ENCODE measurements at places on chromosomes 7 and 10.
A peak's percentile ranks its signal among the peaks of the same experiment; 100 is the strongest.

GRCh38 chr10:101397140-101397539 is 43.2 kb downstream of the BTRC start:
- no peak for DNase-seq

GRCh38 chr10:126924180-126924914 is 19.1 kb downstream of the DOCK1 start:
- no peak for DNase-seq

- no peak for DNase-seq
These were observed 49.9 kb downstream of the C10orf67 start for GRCh38 chr10:23294638-23295247.

- no peak for DNase-seq
These were observed 30.0 kb upstream of the MSRB2 start for GRCh38 chr10:23065181-23065948.

DNA sequence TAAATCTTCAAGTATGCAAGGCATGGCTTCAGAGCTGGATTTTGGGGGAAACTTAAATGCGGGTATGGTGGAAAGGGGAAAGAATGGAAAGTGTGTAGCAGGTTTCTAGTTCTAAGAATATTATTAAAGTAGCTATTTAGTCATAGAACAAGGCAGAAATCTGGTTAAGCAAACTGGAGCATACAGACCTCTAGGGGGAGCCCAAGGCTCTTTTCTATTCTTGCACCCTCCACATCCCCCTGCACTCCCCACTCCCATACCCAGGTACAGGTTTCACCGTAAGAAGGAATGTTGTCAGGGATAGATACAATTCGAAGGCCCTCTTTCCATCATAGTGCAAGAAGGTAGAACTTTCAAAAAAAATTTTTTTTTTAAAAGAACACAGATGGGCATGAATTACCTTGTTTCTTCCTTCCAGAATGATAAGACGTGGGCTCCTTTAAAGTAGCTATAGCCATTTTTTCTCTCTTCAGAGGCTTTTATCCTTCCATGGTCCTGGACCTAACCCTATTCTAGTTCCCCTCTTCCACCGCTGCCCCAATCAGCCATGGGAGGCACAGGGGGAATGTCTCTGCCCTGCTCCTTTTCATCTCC is 41.5 kb upstream of the SMIM30 start:
- DNase-seq, result peak; percentile 72

GRCh38 chr7:69365651-69366192 is 232.6 kb upstream of the AUTS2 start:
- DNase-seq, result peak; percentile 91

DNA sequence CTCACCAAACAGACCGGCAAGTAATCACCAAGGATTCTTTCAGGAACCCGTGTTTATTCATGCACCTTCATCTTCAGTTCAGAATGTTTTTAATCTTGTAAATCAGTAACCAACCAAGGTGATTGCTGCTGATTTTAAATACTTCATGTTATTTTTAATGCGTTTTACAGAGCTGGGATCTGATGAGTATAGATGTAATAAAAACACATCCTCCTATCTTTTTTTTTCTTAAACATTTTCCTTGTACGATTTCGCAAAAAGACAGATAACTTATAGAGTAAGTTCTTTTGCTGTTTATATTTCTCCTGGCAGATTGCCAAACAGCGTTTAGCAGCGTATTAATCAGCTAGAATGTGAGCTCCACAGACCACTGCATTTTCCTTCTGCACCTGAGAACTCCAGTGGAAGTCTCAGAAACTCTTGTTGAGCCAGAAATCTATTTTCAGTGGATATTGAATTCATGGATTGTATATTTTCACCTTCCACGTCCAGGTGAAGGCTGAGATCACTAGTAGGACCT is 397.8 kb upstream of the NRP1 start:
- no peak for DNase-seq

DNA sequence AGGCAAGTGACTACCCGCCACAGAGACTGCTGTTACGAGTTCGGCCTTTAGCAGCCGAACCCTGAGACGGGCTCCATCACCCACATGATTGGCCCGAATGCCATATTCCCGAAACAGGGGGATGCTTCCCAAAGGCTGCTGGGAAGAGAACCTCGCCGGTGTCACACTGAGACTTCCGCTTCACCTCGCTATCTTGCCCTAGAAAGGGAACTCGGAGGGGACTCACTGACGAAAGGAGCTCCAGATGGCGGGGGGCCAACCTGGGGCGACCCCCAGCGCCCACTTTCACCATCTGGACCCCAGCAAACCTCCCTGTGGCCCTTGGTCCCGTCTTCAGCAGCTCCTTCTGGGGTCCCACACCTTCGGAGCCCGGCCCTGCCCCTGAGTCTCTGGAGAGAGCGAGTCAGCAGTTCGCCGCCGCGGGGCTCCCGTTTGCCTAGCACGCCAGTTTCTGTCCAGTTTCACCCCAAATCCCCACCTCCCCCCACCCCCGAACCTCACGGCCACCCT is 529 bp downstream of the HPS1 start:
- no peak for DNase-seq

GRCh38 chr7:149872419-149873073 is 1.2 kb upstream of the ATP6V0E2 start:
- DNase-seq, result peak; percentile 65

- no peak for DNase-seq
These were observed 267.7 kb downstream of the MALRD1 start for GRCh38 chr10:19316204-19316870.

GRCh38 chr7:22551768-22552513 is 52.0 kb upstream of the STEAP1B start:
- DNase-seq, result no peak

- peak; percentile 22 for DNase-seq
These were observed 145.3 kb upstream of the PRSS1 start for GRCh38 chr7:142603870-142604448.

DNA sequence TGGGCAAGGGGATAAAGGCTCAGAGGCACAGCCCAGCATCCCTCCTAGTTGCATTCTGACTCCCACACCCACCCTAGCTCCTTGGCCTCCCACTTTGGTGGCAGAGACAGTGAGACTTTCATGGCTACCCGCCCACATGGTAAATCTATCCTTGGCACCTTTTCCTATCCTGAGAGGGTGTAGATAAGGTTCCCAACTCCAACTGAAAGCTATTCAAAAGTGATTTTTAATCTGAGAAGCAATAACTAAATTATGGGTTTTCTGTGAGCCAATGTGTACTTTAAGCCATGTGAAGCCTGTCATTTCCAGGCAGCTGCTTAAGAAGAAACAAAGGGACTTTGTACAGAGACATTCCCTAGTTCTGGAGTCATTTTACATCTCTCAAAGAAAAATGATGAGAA is 9.1 kb downstream of the LAMB1 start:
- DNase-seq, result no peak

GRCh38 chr10:86775056-86775869 is 18.8 kb downstream of the BMPR1A start:
- no peak for DNase-seq

GRCh38 chr10:3668276-3668965 is 116.6 kb downstream of the KLF6 start:
- no peak for DNase-seq

GRCh38 chr7:103564416-103564815 is 118.4 kb upstream of the SLC26A5 start:
- no peak for DNase-seq

DNA sequence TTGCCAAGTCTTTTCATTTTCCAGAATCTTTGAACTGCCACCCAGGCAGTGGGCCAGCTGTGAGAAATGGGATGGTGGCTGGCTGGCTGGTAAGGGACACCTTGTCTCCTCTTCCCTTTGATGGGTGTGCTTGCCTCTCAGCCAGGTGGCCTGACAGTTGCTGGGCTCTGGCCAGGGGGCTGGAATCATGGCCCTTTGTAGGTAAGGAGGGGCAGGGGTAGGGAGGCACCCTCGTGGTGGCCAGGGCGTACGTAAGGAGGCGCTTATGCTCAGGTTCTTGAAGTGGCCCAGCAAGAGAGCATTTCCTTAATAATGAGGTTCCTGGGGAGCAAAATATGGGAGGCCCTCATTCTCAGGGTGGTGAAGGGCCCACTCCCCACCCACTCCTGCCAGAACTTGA is 33.0 kb upstream of the GOLGA7B start:
- no peak for DNase-seq

DNA sequence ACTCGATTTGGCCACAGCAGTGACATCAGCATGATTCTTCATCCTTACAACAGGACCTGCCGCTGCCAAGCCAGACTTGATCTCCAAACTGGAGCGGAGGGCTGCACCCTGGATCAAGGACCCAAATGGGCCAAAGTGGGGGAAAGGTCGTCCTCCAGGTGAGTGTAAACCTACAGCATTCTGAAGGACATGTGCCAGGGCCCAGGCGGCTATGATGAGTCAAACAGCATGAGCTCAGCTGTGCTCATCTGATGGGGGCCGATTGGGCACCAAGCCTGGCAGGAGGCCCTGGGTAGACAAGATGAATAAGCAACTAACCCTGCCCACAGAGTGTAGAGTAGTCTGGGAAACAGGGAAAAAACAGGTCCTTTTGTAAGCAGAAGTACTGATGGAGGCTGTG is 14.4 kb upstream of the ATP6V0E2 start:
- DNase-seq, result no peak

DNA sequence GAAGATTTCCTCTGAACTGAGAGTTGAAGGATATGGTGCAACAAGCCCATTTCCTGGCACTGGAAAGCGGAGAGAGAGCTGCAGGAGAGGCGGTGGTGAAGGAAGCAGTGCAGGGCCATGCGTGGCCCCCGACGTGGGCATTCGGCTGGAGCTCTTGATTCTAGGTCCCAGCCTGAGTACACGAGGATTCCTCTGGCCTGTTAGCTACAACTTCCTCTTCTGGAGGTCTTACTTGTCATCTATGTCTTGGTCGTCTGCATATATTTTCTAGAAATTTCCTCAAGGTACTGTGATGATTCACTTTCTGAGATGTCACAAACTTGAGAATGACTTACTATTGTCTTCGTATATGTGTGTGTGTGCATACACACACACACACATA is 59.2 kb upstream of the JAZF1 start:
- DNase-seq, result no peak

GRCh38 chr7:107725138-107725740 is 18.7 kb upstream of the CBLL1 start:
- no peak for DNase-seq

DNA sequence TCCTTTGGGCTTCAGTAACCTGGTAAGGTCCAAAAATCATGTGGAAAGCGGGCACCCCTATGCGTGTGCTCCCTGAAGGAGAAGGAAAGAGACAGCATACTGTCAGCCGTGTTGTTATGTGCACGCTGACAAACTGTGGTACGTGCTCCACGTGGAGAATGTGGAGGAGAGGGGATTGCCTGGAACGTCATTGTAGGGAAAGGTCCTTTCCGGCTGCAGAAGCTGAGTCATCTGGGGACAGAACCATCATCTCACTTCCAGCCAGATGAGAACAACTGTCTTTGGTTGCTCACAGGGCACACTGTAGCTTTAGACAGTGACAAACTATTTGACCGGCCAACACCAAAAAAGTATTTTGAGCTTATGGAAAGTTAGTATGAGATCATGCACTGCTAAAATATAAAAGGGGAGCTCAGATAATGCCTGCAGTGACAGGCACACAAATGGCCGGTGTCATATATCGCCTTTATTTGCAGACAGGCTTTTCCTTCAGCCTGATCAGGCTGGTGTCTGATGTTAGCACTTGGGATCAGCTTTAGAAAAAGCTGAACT is 38.8 kb upstream of the GRB10 start:
- DNase-seq, result no peak

DNA sequence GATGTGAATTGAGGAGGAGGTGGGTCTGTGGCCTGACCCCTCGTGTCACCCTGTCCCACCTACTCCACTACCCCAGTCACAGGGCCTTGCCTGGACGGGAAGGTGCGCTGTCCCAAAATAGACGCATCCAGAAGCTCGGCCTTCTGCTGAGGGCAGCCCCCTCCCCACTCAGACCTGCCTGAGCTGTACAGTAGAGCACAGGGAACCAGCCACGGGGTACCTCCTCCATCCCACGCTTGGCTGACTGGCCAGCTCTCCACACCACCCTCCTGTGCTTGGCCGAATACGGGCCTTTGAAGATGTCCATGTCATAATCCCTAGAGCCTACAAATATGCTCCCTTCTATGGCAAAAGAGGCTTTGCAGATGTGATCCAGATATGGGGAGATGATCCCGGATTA is 88.3 kb downstream of the CHST15 start:
- no peak for DNase-seq

DNA sequence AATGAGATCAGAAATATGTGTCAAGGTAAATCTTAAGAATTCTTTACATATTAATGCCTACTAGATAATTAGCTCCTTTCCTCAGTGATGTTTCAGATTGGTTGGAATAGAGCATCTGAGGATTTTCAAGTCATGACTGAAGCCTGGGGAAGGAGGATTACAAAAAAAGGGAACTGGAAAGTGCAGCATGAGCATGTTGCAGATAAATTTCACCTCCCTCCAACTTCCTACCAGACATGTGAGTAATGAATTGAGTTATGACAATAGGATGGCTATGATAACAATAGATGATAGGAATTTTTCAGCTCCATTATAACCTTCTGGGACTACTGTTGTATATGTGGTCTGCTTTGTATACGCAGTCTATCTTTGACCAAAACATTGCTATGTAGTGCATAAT is 104.2 kb upstream of the RAB18 start:
- DNase-seq, result no peak

GRCh38 chr10:10821926-10822325 is 195.7 kb upstream of the CELF2 start:
- no peak for DNase-seq

DNA sequence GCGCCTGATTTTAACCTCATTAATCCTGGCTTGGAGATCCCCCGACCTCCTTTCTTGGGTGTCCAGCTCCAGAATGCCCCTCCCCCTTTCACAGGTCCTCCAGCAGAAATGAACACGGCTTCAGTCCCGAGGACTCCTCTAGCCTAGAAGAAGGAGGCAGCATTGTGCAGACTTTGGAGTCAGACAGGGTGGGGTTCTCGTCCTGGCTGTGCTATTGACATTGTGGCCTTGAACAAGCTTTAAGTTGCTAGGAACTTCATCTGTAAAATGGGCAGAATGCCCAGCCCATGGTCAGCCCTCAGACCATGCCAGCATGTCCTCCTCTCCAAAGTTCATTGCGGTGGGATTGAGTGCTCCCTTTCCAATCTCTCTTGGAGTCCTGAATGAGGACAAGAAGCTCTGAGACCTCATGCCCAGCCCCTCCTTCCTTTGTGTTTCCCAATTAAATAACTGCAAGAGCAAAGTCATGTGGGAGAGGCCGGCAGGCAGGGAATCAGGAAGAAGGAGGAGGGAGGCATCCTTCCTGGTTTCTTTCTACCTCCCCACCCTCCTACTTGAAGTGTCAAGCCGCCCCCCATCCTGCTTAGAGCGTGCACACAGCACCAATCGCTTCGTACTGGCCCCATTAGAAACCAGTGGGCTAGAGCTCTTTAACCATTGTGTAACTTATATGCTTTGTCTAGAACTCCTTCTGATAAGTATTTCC is 86.4 kb downstream of the RBM20 start:
- DNase-seq, result no peak

DNA sequence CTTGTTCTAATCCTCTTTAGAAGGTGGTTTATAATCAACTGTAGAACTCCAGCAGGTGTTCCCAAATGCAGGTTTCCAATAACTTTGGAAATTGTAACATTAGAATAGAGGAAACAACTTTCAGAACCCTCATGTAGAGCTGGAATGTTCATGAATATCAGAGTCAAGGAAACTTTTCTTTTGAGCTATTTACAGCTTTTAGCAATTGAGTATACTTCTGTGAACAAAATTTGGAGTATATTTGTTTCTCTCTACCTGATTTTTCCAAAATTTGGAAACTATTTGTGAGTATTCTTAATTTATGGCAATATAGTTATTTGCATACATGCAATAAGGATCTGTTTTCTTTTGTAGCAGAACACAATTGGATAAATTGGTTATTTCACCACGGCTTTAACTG is 2.8 kb upstream of the CFAP43 start:
- no peak for DNase-seq

Measured in NCI-H187 treated with DMSO at 0.1 percent for 48 hours (cell line).